ENCODE measurements at places on chromosomes 3 and 15.

DNA sequence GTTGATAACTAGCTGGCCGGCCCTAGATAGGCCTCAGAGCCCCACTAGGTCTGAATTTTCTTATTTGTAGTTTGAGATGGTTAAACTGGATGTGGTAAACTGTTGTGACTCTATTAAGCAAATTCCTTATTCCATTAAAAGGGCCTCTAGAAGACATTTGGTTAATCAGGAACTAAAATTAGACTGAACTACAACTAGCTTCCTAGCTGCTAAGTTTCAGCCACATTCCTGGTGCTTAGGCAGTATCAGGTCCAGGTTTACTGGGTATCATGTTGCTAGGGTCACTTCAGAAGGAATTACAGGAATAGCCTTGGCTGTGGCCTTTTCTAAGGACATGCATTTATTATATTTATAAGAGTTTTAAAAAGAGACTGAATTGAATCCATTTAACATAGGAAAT lies 136.3 kb downstream of the PLD1 start:
- no peak for DNase-seq

DNA sequence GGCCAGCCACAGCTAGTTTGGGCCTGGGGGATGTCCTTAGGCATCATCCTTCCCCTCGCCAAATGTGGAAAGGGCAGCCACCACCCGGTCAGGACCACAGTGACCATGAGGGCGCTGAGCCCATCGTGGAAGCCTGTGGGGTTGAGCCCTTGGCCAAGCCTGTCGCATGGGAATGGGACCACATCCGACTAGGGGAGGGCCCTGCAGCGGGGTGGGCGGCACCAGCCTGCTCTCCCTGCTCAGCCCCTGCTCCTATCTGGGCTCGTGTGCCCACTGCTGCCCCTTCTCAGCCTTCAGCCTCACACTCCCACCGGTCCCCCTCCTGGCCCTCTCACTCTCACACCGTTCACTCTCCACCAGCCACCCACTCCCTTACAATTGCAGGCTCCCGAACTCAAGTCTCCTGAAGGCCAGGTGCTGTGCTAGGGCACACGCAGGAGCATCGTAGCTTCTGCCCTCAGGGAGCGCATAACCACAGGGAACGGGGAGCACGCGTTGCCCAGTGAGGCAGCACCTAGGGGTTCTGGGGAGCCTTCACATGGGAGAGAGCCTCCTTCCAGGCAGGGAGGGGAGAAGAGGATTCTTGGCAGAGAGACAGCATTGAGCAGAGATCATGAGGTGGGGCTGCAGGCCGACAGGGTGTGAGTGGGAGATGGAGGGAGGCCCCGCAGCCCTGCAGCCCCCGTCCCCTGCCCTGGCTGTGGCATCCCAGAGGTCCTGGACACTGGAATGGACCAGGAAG lies 26.1 kb downstream of the LOXL1 start:
- DNase-seq: no peak

DNA sequence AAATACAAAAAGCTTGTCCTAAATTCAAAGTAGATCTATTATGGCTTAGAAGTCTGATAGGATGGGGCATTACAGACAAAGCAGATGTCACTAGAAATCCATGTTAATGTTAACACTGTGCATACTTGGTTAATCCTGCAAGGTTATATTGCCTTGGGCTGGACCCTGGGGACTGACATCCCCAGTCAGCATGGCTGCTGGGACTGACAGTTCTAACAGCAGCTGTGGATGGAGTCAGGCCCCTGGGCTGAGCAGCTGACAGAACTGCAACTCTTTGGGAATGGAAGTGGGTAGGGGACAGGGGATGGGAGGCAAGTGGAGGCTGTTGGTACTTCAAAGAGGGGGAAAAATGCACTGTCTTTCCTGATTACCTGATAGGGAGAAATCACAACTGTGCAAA lies 7.5 kb downstream of the P2RY1 start:
- DNase-seq: no peak

- no peak for DNase-seq
Observed at GRCh38 chr15:47507221-47507985, 209.9 kb upstream of the SEMA6D start.

DNA sequence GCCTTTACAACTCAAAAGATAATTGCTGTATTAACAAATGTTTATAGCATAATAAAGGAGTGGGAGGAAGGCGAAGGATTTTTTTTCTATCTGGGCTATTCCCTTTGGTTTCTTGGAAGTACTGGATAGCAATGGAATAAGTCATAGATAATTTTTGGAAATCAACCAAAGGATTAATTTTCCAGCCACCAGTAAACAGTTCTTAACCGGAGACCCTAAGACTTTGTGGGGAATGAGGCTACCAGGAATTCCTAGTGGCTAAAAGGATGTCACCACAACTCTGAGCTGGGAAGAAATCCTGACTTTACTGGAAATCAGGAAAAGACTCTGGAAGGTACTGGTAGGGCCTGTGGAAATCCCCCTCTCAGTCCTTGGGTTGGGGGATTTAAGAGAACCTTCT lies 138.4 kb upstream of the RARB start:
- DNase-seq: no peak
